Activated CD4-positive, alpha-beta T cell treated with anti-CD3 and anti-CD28 coated beads for 48 hours (primary cell): ENCODE measurements at places on chromosomes 2 and 18.
A peak's percentile ranks its signal among the peaks of the same experiment; 100 is the strongest.

DNA sequence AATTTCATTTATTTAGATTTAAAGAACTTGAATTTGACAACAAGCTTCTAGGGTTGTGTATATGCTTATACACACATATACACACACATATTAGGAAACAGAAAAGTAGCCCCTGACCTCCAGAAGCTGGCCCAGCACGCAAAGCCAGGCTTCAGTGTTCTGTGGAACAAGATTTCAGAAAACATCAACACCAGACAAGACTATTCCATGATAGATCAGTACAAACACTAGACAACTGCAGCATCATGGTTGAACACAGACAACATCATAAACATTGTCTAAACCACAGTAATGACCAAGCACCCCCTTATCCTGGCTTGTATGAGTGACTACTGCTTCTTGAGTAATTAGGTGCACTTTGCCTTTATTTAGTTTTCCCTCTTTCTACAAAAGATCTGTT lies 457.6 kb downstream of the TMEM182 start:
- DNase-seq, result no peak

GRCh38 chr18:65876310-65876709 lies 125.5 kb downstream of the CDH7 start:
- DNase-seq, result no peak

DNA sequence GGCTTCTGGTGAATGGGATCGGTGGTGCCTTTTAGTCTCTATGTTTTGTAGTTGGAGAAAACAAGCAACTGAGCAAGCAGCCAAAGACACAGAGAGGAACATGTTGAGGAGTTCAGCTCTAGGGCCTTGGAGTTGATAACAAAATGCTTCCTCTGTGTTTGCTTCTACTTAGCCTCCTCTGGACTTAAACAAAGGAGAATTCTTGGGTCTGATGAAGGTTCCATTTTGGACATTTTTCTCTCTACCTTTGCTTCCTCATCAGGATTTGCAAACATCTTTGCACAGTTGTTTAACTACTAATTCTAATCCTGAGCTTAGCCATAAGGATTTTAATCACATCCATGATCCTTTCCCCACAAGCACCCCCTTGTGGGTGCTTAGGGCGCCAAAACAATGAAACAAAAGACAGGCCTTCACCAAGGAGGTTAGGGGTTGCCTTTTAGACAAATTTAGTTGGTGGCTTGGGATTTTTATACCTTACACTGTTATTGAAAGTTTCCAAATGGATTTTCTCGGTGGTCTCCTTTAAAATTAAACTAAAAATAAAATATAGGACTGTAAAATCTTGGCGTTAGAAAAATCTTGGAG lies 148.5 kb upstream of the SATB2 start:
- DNase-seq, result no peak

DNA sequence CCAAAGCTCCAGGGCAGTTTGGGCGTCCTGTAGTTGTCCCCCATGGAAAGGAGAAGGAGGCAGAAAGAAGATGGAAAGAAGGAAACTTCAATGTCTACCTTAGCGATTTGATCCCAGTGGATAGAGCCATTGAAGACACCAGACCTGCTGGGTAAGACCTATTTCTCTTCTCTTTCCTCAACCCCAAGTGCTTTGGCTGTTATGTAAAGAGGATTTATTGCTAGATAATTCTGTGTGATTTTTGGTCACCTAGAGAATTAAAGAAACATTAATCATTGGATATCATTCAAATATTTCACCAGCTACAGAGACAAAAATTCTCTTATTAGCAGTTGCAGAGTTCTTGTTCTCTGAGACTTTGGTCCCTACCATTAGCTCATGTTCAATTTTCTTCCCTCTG lies 1.9 kb downstream of the GALNT5 start:
- no peak for DNase-seq

DNA sequence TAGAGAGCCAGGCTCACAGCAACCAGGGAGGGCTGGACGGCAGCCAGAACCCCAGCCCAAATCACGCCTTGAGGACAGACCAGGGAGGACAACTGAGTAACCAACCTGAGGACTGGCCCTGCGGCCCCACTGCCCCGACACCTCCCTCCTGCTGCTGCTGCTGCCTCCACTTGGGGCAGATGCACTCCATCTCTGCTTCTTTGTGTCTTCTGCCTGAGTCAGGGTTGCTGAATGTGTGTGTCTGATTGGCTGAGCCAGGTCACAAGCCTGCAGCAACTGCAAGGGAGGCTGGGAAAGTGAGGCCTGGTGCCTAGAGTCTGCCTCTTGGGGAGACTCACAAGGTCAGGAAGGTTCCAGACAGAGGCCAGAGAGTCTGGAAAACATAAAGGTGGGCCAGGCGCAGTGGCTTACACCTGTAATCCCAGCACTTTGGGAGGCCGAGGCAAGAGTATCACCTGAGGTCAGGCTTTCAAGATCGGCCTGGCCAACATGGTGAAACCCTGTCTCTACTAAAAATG lies 83.4 kb downstream of the ZFP36L2 start:
- DNase-seq, result peak; percentile 71

GRCh38 chr2:68726608-68727367 lies 7.8 kb upstream of the ARHGAP25 start:
- peak; percentile 90 for DNase-seq

DNA sequence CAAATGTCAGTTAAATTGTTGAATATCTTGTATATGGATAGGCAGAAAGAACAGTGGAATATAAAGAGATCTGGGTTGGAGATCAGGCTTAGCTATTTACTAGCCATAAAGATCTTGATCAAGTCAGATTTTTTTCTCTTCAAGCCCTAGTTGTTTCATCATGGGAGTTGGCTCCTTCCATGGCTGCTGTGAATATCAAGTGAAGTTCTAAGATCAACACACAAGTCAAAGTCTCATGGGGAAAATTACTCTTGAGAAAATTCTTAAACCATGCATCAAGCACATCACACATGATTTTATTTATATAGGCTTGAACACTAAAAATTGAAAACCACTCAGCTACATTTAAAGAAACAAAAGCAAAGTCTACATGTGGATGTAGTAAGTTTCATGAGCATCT lies 79.8 kb downstream of the C1D start:
- no peak for DNase-seq

DNA sequence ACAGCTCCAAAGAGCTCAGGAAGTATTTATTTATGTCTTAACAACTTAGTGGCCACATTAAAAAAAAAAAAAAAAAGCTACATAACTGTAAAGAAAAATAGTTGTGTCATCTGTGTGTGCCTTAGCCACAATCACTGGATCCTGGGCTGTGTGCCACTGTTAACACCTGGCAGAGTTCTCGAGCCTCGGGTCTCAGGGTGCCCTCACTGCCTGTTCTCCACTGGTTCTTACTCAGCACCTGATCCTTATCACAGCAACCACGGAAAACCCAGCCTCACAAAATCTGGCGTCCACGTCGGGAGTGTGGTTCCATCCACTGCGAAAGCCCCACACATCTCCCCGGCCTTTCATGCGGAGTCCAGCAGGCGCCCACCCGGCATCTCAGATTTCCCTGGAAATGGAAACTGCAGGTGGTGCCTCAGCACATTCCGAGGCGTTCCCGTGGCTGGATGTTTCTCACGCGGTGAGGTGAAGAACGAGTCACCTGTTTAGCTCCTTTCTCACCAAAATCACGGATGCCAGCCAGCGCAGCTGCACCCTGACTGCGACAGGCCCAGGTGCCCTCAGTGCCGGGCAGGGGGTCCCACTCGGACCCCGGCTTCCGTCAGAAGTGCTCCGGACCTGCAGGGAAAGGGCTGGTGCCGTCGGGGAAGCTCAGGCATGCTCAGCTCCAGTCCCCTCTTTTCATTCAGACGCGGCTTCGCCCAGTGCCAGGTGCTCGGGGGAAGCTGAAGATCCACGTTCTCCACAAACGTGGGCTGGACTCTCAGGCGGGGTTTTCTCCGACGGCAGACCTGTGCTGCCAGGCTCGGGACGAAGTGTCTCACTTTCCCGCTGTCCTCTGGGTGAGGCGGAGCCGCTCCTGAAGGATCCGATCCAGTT lies 198.7 kb upstream of the SALL3 start:
- no peak for DNase-seq
